NCI-H524 (cell line): ENCODE measurements at places on chromosomes 3 and 15.

GRCh38 chr3:108125550-108126071 lies 34.8 kb upstream of the CD47 start:
- DNase-seq = no peak

DNA sequence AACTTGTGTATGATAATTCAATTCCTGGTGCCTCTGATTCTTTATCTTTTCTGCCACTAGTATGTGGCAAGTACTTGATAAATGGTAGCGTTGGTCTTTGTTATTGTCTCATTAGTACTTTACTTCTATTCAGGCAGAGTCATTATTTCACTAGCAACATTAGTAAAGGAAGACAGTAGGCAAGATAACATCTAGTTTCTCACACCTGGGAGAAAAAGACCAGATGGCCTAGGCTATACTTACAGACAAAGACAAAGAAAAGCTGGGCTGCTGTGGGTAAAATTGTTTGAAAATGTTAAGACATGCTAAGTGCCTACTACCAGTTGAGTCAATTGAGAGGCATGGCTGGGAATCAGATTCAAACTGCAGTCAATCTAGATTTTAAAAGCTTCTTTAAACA lies 198.7 kb upstream of the CMC1 start:
- DNase-seq = peak; percentile 3

- no peak for DNase-seq
These were observed 304.5 kb upstream of the SEMA6D start for GRCh38 chr15:47412802-47413201.

DNA sequence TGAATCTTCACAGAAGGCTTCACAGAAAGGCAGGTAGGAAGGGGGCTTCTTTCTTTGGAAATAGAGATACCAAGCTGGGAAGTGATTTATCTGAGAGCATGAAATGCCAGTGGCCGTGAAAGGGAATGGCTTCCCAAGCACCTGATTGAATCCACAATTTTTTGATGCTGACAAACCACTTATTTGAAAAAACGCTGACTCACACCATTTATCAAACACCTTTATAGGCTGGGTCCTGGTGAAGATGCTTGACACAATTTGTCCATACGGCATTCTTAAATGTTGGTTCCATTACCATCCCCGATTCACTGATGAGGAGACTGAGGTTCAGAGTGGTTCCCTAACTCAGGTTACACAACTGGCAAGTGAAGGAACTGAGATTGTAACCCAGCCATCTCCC lies 64.1 kb upstream of the POMGNT2 start:
- DNase-seq = no peak

- DNase-seq = no peak
These were observed 419.5 kb upstream of the C2CD4B start for GRCh38 chr15:62584301-62585235.

DNA sequence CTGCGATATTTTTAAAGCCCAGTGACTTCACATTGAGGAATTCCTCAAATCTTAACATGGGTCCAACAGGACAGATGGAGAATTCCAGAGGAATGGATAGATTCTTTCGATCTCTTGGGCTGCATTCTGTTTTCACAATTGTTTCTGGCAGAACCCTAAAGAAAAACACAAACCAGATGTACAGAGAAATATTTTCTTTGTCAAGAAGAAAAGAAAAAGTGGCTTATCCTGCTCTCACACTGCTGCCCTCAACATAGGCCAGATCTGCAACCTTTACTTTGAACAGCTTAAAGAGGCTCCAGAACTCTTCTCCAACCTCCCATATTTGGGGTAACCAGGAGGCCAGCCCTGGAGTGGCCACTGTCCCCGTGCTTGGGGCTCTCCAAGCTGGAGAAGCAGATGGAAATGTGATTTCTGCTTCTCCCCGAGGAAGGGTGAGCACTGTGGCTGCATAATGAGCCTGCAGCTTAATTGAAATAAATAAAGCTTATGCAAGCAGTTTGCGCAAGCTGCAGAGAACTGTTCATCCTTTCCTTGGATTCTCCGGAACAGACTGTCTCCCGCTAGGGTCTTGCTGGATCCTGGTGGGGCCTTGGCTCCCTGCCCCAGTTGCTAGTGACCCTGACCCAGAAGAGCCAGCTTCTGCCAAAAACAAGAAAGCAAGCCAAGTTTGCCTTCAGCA lies 453.2 kb upstream of the PROK2 start:
- DNase-seq = no peak

- DNase-seq = no peak
These were observed 53.0 kb upstream of the GSK3B start for GRCh38 chr3:120147072-120147871.

- no peak for DNase-seq
These were observed 955.6 kb downstream of the ROBO1 start for GRCh38 chr3:78812166-78812565.

DNA sequence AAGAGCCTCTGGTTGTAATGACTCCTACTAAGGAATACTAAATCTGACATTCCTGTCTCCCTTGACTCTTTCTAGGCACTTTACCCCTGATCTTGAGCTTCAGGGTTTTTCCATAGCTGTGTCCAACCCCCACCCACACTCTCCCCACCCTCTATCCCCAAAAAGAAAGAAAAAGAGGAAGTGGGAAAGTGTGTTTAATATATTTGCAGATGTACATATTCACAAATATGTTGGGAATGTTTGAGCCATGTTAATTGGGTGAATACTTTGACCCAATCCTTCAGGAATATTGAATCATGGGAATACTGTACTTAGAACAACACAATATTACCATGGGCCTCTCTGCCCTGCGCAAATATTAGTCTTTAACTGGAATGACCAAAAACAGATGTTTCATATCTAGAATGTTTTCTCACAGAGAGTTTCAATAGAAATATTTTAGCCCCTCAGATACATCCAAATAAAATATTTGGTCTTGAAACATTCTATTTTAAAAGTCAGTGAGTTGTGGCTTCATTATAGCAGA lies 19.8 kb upstream of the PFN2 start:
- no peak for DNase-seq

DNA sequence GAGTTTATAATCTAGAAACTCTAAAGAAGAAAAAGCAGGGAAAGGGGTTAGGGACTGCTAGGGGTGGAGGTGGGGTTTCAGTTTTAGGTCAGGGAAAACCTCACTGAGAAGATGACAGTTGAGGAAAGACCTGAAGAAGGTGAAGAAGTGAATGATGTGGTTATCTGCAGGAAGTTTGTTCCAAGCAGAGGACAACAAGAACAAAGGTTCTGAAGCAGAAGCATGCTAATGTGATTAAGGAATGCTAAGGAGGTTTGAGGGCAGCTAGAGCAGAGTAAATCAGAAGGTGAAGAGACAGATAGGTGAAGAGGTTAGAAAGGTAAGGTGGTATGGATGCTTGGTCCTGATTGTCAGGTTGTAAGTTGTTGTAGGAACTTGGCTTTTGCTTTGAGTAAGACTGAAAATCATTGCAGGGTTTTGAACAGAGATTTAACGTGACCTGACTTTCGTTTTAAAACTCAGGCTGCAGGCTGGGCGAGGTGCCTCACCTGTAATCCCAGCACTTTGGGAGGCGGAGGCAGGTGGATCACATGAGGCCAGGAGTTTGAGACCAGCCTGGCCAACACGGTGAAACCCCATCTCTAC lies 8.6 kb downstream of the OXSR1 start:
- DNase-seq = no peak

- DNase-seq = peak; percentile 41
These were observed 30.4 kb upstream of the KLHL25 start for GRCh38 chr15:85825118-85825517.

DNA sequence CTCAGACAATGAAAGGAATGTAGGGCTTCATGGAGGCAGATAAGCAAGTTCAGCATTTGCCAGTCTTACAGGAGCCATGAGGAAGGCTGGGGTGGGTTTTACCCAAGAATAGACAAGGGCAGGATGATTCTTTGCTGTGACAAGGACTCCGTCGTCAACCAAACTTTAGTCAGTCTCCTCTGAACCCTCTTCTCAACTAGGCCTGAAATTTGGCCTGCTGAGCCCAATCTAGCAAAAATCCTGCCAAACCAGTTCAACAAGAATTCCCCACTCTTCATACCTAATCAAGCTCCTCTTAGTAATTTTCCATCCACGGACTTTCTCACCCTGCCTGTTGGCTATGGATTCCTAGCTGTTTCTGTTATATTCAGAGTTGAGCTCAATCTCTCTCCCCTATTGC lies 280.5 kb downstream of the TBL1XR1 start:
- DNase-seq = no peak

GRCh38 chr3:138136201-138136600 lies 4.0 kb upstream of the A4GNT start:
- DNase-seq = no peak

- no peak for DNase-seq
These were observed 83.6 kb downstream of the CLSTN2 start for GRCh38 chr3:140018556-140018955.

GRCh38 chr15:93026380-93026817 lies 62.6 kb downstream of the RGMA start:
- DNase-seq = no peak
